SW 1271 (cell line): ENCODE measurements at places on chromosomes 12 and 14.

DNA sequence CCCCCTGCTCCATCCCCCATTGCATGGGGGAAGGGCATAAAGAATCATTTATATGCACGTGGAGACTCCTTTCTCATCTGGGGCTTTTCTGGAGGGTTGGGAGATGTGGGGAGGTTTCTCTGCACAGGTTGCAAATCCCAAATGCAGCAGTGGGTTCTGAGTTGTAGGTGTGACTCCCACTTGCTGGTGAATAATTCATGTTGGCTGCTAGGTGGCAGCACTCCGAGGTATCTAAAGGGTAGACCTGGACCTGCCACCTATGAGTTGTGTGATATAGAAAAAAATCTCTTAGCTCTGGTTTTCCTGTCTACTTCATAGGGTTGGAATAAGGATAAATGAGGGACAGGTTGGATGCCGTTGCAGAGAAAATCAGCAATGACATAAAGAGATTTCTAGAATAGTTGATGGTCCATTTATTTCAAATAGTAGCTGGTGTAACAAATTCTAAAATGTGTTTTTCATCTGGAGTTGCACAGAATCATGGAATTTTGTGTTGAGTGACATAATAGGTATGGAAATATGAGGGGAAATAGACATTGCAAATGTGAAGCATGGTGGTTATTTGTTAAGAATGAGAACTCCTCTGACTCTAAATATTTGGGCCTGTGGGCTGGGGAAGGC lies 4.6 kb downstream of the MARCHF9 start:
- peak; percentile 57 for DNase-seq

DNA sequence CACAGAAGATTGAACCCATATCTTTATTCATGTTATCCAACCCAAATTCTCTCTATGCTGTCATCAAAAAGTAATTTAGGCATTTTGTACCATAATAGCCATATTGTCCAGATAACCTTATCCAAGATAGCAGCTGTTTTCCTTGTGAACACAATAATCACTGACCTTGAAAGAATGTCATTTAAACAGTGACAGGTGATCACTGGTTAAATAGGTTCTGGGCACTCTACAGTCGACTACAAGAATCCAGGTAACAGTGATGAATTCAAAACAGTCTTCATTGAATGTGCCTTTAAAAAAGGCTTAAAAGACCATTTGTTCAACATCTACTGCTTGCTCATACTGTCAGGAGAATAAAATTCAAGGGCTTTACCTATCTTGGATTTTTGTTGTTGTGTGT lies 4.6 kb upstream of the SPX start:
- no peak for DNase-seq

GRCh38 chr12:82883394-82884355 lies 197.0 kb downstream of the TMTC2 start:
- no peak for DNase-seq

DNA sequence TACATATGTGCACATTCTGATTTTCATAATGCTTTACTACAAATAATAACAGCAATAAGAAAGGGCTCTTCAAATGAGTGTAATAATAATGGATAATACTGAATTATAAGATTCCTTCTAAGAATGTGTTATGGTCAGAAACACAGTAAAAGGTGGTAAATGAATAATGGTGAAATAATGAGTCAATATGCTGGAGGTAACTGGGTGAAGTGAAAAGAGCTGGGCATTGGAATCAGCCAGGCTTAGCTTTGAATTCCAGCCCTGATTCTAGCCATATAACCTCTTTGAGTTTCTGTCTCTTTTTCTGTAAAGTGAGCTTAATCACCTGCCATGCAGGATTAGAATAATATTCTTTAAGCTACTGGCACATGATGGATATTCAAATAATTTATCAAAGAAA lies 39.1 kb downstream of the PLEKHA5 start:
- DNase-seq: no peak

- no peak for DNase-seq
Measured at GRCh38 chr14:56147986-56148901, 30.0 kb downstream of the PELI2 start.

DNA sequence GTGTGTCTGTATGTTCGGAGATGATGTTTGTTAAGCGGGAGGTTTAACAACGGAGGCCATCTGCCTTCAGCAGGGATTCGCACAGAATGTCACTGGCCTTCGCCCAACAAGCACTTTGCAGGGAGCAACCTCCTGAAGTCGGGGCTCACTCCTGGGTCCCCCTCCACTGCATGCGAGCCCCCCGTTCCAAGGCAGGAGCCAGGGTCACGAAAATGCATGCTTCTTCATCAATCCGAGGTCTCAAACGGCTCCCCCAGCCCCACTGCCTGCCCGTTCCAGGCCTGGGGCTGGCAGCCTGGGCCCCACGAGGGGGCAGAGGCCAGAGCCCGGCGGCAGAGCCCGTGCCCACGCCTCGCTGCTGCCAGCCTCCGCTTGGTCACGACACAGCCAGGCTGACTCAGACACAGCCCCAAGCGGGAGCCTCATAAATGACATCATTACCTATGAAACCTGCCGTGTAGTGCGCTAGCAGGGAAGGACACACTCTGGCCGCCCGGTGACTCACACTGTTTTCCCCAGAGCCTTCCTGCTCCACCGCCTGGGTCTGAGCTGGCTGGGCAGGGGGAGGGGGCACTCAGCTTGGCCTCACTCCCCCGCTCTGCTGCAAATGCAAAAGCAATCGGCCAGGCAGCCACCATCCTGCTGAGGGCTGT lies 169.5 kb upstream of the RTL1 start:
- peak; percentile 93 for DNase-seq

DNA sequence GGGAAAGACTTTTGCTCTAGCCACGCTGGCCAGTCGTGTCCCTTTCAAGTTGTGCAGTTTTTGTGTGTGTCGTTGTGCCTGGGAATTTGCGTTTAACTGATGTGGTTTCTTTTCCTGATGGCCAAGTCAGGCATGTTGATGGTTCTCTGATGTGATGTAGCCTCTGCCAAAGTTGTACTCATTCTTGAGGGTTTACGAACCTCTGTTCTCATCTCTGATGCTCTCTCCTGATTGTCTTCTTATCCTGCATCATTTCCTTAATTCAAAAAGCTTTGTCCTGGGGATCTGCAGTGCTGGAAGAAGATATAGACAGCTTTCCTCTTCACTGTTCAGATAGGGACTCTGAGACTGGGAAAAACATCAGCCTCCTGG lies 25.4 kb downstream of the CD9 start:
- no peak for DNase-seq

- no peak for DNase-seq
Measured at GRCh38 chr12:14937689-14938088, 648 bp downstream of the ERP27 start.

- DNase-seq: no peak
Measured at GRCh38 chr12:89943463-89943862, 234.8 kb upstream of the ATP2B1 start.

- DNase-seq: peak; percentile 85
Measured at GRCh38 chr12:52280796-52281560, 6.5 kb downstream of the KRT86 start.

- DNase-seq: no peak
Measured at GRCh38 chr12:67400742-67401141, 131.6 kb downstream of the CAND1 start.

DNA sequence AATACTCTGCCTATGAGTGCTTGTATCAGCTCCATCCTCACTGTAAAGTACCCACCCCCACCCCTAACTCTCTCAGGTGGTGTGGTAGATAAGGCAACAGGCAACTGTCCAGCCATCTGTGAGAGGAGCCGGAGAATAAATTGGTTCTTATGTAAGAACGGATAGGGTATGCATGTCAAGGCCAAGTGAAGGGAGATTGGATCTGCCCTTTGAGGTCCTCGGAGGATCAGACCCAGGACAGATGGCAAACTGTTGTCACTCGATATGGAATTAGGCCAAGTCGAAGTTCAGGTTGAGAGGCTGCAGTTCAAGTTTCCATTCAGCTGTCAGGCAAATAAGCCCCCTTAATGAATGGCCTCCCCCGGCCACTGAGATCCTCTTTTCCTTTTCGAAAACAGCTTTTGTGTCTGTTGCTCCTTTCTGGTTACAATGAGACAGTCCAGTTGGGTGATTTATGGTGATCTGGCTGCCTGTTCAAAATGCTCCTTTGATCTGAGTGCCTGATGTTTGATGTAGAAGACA lies 120.3 kb downstream of the VRK1 start:
- DNase-seq: no peak

- DNase-seq: no peak
Measured at GRCh38 chr12:96587691-96588090, 98.3 kb downstream of the CFAP54 start.

DNA sequence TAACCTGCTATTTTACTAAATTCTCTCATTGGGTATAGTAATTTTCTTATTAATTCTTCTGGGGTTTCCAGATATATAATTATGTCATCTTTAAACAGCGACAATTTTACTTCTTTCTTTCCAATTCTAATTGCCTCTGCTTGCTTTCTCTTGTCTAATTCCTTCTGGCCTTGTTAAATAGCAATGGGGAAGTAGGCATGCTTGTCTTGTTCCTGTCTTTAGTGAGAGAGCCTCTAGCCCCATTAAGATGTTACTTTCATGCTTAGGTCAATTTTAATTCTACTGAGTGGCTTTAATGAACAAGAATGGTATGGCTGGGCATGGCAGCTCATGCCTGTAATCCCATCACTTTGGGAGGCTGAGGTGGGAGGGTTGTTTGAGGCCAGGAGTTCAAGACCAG lies 31.7 kb downstream of the LRTM2 start:
- DNase-seq: no peak

GRCh38 chr14:104647467-104648043 lies 41.9 kb upstream of the INF2 start:
- no peak for DNase-seq

- no peak for DNase-seq
Measured at GRCh38 chr14:43116341-43116740, 1390.7 kb downstream of the FSCB start.

- no peak for DNase-seq
Measured at GRCh38 chr14:92309968-92310530, 12.9 kb upstream of the SLC24A4 start.

DNA sequence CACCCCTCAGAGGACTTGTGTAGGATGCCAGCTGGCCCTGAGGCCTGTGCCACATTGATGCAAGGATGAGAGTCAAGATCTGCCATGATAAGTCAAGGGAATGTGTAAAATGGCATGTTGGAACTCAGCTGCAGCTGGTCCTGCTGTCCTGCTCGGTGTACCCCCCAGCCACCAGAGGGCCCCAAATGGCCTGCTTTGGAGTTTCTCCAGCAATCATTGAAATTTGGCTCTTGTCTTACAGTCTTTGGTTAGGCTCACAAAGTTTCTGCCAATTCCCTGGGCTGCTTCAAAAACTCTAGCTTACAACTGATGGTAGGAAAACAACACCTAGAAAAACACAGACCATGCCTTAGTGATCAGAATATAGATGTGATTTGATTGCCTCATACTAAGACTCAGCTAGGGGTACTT lies 76.8 kb downstream of the HSD17B6 start:
- peak; percentile 45 for DNase-seq

DNA sequence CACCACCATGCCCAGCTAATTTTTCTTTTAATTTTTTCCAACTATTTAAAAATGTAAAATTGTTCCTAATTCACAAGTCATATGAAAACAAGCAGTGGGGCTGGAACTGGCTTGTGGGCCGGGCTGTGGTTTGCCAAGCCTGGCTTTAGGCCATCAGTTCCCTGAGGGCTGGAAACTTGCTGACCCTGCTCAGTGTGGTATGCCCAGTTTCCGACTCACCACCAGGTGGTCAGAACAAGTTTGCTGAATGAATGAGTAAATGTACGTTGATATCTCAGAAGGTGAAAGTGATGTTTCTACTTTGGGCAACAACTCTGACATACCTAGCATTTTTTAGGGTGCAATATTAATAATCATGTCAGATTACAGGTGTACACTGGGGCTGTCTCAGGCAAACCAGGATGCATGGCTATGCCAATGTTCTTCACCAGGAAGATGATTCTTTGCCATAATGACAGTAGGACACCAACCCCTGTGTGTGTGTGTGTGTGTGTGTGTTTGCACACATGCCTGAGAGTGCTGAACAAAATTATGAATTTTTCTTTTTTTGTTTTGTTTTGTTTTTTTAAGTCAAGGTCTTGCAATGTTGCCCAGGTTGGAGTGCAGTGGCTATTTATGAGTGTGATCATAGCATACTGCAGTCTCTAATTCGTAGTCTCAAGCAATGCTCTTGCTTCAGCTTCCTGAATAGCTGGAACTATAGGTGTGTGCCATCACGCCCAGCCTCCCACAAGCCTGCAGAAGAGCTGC lies 106.1 kb downstream of the PTPN11 start:
- DNase-seq: no peak

DNA sequence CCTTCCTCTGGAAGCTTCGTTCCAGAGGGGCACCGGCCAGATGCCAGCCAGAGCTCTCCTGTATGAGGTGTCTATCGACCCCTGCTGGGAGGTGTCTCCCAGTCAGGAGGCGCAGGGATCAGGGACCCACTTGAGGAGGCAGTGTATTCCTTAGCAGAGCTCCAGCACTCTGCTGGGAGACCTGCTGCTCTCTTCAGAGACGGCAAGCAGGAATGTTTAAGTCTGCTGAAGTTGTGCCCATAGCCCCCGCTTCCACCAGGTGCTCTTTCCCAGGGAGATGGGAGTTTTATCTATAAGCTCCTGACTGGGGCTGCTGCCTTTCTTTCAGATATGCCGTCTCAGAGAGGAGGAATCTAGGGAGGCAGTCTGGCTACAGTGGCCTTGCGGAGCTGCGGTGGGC lies 22.2 kb upstream of the NAV3 start:
- DNase-seq: no peak

- DNase-seq: no peak
Measured at GRCh38 chr14:77979666-77980351, 179.9 kb downstream of the ADCK1 start.

GRCh38 chr12:78864870-78865463 lies 393 bp downstream of the SYT1 start:
- no peak for DNase-seq

- no peak for DNase-seq
Measured at GRCh38 chr12:5864972-5865371, 80.1 kb downstream of the ANO2 start.

GRCh38 chr12:19997656-19998400 lies 370.5 kb upstream of the PDE3A start:
- DNase-seq: no peak

DNA sequence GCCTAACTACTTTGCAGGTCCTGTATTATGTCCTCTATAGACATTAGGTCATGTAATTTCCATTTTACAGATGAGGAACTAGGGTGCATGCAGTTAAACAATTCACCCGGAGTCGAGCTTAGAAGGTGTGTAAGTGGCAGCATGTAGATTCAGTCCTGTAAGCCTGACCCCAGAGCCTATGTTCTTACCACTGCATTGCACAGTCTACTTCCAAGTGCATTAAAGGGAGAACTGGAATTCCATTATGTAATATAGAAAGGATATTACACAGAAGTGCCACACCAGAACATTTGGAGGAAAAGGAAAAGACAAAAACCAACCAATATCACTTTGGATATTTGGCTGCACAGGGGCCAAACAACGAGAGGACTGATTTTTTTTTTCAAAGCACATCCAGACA lies 1.2 kb downstream of the GLT8D2 start:
- no peak for DNase-seq
